ENCODE measurements at places on chromosomes 2 and 18.

DNA sequence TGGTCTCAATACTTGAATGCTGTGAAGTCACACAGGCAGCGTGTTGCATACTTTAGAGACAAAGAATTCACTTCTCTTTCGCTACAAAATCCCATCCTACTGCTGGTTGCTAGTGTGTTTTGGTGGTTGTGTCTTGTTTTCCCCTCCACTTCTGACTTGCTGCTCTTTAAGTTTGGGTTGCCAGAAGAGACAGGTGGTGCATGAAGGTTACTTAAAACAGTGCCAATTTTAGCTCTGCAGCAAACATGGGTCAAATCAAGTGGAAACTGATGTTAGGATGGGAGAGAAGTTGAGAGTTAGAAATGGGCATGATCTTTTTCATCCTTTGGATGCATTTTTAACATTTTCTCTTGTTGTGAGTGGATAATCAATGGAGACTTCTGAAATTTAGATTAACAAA lies 136.2 kb upstream of the KCNH7 start:
- DNase-seq: peak; percentile 16

GRCh38 chr2:72894514-72894913 lies 7.3 kb downstream of the SPR start:
- DNase-seq: no peak

- no peak for DNase-seq
Observed at GRCh38 chr2:4354678-4355077, 651.3 kb downstream of the DCDC2C start.

GRCh38 chr2:64492821-64493220 lies 31.3 kb upstream of the AFTPH start:
- no peak for DNase-seq

DNA sequence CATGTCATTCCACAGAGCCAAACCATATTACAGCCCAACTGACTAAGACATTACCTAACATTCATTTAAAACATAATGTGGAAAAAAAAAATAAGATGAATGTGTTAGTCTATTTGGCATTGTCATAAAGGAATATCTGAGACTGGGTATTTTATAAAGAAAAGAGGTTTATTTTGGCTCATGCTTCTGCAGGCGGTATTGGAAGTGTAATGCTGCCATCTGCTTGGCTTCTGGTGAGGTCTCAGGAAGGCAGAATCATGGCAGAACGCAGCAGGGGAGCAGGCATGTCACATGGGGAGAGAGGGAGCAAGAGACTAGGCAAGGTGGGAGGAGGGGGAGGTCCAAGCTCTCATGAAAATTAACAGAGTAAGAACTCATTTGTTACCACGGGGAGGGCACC lies 504.8 kb upstream of the LRATD1 start:
- no peak for DNase-seq

DNA sequence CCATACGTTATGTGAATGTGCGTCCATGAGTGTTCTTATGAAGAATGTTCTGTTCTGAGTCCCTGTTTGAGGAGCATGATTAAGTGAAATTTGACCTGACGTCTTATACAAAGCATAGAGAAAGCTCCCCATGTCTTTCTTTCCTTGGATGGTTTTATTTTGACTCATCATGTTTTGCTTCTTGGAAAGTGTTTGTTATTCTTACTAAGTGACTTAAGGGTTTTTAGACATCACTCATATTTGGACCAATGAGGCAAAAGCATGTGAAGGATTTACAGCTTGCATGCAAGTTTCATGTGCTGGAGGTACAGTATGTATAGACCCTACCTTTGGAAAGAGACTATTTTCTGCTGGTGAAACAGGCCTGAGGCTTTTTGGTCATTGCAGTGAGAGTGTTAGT lies 33.5 kb upstream of the ZEB2 start:
- DNase-seq: no peak

GRCh38 chr18:9846162-9846925 lies 39.4 kb upstream of the TXNDC2 start:
- DNase-seq: no peak

DNA sequence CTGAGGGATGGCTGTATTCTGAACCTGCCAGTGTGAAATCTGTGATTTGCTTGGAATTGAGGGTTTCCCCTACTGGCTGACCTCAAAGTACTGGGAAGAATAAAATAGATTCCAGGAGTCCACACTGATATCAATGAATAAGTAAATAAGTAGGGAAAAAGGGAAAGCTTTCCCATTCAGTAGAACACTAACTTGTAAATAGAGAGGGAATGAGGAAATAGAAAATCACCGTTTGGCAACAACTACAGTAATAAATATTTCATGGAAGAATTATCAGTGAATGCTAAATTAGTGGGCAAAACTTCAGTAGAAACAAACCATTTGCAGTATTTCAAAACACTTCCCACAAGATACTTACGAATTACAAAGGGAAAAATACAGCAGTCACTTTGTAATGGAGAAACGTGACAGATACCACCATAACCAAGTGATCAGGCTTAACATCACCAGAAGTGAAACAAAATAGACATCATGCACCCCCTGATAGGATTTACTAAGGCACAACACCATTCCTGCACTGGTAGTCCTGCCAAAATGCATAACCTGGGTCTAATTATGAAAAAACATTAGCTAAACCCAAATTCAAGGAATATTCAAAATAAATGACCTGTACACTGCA lies 88.5 kb downstream of the ICA1L start:
- DNase-seq: no peak

- DNase-seq: no peak
Observed at GRCh38 chr2:149427387-149427786, 97.0 kb downstream of the LYPD6 start.

DNA sequence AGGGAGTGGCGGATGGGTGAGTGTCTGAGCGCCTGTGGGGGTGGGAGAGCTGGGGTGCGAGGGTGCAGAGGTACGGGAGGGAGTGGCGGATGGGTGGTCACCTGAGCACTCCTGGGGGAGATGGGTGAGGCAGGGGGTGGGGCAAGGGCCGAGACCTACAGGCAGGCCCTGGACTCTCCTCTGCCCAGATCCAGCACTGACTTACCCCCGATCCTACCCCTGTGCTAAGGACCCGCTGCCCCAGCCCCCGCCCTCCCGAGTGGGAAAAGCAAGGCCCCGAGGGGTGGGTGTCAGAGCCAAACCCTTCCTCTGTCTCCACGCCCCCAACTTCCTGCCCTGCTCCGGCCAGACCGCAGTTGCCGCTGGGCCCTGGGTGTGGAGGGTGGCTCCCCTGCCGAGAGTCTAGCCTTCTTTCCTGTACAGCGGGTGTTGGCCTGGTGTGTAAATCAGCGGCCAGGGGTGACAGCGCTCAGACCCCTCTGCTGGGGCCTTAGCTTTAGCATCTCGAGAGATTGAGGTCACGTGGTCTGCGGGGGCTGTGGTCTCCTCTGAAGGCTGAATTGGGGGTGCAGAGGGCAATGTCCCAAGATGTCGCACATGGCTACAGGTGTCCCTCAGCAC lies 12.5 kb downstream of the BOK start:
- no peak for DNase-seq

GRCh38 chr2:184769686-184770085 lies 171.4 kb downstream of the ZNF804A start:
- no peak for DNase-seq

GRCh38 chr2:8491296-8492027 lies 190.4 kb upstream of the ID2 start:
- DNase-seq: peak; percentile 70

DNA sequence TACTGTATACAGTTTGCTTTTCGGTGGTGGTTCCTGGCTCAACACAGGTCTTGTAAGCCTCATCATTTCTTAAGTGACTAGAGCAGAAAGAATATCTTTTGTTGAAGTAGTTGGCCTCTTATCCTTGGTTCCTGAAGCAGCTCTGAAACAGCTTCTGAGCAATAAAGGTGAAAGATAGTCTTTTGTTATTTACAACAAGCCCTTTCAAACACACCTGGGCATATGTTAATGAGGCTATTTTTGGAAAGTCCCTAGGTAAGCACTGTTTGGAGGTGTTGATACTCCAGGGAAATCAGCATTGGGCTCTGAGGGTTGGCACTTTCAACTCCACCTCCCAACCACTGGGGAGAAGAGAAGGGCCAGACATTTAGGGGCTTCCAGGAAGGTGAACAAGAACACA lies 211.0 kb downstream of the MCFD2 start:
- no peak for DNase-seq

DNA sequence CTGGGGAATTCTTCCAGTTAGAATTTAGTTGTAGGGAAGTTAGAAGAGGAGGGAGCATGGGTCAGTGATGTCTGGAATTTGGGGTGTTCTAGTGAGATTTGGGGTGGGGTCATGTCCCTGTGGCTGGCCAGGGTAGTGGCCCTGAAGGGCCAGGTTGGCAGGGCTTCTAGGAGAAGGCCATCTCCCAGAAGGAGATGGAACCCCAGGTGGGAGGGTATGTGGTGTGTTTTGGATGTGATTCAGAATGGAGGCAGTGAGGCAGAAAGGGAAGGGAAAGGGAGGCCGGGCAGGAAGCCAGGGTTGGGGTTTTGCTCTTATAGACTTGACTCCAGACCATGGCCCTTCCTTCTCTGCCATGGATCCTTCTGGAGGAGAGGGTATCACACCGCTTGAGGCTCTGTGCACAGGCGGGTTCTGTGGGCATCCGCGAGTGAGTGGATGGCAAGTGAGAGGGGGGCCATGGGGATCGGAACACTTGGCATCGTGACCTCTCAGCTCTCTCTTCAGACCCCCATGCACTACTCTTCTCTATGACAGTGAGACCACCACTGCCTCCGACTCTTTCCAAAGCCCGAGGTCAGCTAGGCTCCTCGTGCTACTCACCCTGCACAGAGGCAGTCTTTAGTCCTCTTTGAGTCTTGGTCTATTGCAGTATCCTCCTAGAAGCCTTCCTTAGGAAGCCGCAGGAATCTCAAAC lies 7.3 kb downstream of the GREB1 start:
- DNase-seq: no peak

DNA sequence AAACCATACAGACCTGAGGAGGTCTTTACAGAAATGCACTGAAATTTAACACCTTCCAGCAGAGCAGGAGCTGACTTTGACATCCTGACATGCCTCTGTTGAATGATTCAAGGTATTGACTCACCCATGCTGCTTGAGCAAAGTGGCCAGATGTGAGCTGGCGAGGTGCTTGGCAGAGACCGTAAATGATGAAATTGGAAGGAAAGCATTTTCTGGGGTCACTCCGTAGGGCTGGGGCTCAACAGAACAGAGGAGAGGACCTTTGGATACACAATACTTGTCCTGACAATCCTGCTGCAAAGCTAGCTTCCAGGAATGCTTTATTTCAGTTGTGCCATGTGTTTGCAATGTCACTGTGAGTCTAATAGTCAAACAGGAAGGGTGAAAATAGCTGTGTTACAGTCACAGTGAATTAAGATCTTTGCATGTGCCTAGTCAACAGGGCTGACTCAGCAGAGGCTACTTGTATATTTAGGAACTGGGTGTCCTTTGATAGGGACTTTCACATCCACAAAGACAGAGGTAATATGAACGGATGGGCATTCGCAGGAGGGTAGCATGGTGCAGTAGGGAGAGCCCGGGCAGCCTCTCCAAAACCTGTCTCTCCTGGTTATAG lies 31.6 kb upstream of the NCK2 start:
- DNase-seq: no peak

DNA sequence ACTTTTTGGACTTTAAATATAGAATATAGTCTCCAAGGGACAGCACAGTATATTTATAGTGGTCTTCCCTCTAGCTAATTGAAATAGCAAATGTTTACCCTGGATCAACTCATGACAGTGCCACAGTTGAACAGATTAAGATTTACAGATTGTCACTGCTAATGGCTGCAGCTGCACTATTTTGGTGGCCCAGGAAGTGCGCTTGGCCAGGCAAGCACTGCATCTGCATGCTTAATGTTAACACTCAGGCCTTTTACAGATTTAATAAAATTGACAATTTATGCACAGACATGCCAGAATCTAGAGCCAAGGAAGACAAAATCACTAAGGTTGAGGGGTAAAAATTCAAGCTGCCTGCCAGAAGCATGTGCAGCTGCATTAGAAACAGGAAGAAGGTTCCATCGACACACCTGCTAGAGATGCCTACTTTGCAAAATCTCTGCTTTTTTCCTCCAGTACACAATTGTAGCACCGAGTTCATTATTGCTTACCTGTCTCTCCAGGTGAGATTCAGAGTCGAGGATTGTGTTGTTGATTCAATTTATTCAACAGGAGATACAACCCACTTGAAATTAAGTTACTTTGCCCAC lies 1042.3 kb upstream of the NRXN1 start:
- DNase-seq: no peak

DNA sequence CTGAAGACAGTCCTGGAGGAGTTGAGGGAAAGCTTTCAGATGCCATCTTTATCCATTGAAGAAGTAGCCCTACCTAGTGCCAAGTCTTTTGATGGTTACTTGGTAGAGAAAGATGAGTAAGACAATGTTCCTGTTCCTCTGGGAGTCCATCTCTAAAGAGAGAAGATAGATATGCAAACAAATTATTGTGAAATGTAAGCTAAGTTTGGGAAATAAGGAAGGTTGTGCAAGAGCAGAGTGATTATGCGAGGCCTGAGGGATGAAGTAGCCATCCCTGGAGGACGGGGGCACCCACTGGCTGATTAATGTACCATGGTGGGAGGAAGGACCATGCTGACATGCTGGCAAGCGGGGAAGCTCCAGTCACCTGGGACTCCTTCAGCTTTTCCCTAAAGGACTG lies 994 bp upstream of the DTNA start:
- DNase-seq: no peak

DNA sequence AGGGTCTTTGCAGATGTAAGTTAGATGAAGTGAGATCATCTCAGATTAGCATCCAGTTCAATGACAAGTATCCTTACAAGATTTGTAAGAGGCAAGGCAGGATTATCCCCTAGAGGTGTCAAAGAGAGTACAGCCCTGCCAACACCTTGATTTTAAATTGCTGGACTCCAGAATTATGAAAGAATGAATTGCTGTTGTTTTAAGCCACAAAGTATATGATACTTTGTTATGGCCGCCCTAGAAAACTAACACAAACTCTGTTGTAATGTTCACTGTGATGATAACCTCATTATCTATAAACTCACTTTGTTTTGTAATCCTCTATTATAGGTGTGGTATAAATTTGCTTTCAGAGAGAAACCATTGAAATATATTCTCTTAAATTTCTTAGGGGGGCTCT lies 249.0 kb upstream of the SPOPL start:
- no peak for DNase-seq

DNA sequence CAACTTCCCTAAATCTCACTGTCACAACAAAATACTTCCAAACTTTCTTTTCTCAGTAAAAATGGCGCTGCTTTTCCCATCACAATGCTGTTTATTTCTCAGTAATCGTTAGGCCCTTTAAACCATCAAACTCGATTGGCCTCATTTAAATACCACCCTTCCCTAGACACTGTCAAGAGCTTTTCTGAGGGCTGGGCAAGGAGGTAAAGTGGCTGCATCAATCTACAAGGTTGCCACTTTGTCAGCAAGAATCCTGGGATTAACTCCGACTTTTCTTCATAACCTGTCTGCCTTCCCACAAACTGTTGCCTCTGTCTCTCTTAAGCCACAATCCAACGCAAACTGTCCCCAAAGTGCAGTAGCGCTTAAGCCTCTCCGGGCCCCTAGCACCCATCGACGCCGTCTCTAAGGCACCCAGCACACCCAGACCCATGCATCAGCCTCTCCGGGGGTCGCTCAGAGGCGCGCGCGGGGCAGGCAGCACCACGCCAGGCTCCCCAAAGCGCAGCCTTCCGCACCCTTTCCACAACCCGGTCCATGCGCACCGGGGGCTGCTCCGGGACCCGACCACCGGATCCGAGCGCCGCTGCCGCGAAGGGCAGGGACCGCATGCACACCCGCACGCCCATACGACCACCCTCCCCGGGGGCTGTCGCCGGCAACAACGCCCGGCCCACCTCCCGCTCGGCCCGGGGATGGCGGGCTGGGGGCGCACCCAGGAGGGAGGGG lies 683 bp downstream of the MBOAT2 start:
- DNase-seq: peak; percentile 29

All from NCI-H1105 treated with DMSO at 0.1 percent for 48 hours (cell line).